ENCODE measurements at places on chromosomes 2 and 18.

- no peak for DNase-seq
Observed at GRCh38 chr18:43396266-43396665, 119.0 kb upstream of the SYT4 start.

GRCh38 chr2:222470802-222471468, 46.6 kb downstream of the SGPP2 start:
- no peak for DNase-seq

DNA sequence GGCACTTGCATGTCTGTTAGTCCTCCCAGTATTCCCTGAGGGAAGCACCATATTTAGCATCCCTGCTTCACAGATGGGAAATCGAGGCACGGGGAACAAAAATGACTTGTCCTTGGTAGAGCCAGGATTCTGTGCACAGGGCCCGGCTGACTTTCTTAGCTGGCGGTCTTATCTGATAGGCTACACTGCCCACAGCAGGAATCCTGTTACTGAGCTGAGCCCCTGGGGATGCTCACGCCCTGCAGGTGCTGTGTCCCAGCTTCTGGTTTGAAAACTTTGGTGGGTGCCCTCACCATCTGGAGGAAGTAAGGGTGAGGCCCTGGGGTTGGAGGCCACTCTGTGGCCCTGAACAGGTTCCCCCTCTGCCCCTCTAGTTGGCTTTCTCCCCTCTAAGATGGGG, 68.4 kb upstream of the MCFD2 start:
- DNase-seq = no peak

DNA sequence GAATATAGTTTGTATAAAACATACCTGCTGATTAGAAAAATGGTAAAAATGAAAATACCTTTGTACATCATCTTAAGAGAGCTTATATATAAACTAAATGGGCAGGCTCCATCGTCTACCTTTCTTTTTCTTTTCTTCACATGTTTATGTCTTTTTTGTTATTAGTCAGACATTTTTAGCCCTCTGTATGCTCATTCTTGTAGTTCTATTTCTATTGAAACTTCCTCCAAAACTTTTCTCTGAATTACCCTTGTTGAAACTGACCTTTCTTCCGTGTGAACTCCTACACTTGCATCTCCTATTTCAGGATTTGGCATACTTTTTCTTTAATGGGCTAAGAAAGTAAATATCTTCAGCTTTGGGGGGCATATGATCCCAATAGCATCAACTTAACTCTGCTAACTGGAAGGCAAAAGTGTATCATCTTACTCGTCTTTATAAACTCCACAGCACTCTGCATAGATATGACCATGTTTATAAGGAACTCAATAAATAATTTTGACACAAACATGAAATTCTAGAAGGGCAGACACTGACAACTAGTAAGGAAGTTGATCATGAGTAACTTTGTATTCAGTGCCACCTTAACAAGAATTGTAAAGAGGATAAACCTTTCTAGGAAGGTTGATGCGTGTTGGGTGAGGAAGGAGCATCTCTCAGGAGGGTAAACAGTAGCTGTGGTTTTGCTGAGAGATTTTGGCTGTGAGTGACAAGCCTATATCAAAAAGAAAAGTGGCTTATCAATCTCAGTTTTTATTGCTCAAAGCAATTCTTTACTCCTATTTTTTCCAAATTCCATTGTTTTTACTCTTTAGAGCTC, 127.6 kb downstream of the PIK3C3 start:
- no peak for DNase-seq

GRCh38 chr2:180559771-180560170, 420.6 kb upstream of the UBE2E3 start:
- no peak for DNase-seq

- DNase-seq = no peak
Observed at GRCh38 chr18:50586710-50587109, 26.8 kb downstream of the MAPK4 start.

GRCh38 chr2:27572439-27572838, 10.4 kb upstream of the ZNF512 start:
- no peak for DNase-seq

DNA sequence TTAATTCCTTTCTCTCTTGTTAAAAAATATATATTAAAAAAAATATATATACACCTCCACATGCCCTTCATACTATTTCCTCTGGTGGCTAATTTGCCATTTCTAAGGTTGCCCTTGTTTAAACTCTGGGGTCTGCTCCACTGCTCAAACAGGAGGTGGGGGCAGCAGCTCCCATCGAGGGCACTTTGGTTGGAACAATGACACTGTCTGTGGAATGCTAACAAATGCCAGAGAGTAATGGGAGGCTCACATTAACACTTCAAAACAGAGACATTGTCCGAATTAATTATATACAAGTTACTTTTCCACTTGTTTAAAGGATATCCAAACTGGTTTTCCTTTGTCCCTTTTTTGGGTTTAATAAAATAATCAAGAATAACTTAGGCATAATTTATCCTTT, 58.8 kb upstream of the CD302 start:
- no peak for DNase-seq

- peak; percentile 32 for DNase-seq
Observed at GRCh38 chr18:23689031-23689615, at the start of gene LAMA3. TSS of gene LAMA3 (plus strand) at chr18:23689453. CDS start at chr18:23689684, 231 bp downstream.

DNA sequence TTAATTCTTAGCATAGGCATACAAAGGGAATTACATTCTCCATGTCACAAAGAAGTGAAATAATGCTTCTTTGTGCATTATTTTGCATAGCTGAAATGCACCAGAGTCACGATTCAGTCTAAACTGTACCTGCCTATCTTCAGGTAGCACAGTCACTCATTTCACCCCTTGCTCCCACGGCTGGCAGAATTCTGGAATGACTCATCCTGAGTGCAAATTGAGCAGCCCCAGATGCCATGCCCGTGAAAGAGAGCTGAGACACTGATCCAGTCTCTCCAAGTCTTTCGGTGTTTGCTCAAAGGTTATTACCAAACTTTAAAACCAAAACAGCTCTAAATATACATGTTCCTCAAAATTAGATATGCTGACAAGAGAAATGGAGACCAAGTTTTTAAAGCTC, 168.3 kb upstream of the POU3F3 start:
- no peak for DNase-seq

DNA sequence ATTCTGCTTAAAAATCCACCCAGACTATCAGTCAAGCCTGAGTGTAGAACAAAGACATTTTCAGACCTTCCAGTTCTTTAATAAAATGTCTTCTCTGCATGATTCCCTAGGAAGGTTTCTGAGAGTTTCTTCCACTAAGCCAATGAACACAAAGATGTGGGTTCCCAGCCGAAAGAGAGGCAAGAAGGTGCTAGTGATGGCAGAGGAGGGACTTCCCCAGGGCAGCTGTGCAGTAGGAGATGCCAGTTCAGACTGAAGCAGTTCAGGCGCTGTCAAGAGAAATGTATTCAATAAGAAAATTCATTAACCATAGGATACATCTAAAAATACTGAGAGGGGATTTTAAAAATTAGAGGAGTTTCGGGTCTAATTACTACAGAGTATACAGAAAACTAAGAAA, 83.3 kb downstream of the RND3 start:
- no peak for DNase-seq

GRCh38 chr2:23384551-23385343, at the start of gene KLHL29:
TSS of gene KLHL29 (plus strand) at chr2:23385179. CDS start at chr2:23562197, 177,018 bp downstream.
- DNase-seq = peak; percentile 78

DNA sequence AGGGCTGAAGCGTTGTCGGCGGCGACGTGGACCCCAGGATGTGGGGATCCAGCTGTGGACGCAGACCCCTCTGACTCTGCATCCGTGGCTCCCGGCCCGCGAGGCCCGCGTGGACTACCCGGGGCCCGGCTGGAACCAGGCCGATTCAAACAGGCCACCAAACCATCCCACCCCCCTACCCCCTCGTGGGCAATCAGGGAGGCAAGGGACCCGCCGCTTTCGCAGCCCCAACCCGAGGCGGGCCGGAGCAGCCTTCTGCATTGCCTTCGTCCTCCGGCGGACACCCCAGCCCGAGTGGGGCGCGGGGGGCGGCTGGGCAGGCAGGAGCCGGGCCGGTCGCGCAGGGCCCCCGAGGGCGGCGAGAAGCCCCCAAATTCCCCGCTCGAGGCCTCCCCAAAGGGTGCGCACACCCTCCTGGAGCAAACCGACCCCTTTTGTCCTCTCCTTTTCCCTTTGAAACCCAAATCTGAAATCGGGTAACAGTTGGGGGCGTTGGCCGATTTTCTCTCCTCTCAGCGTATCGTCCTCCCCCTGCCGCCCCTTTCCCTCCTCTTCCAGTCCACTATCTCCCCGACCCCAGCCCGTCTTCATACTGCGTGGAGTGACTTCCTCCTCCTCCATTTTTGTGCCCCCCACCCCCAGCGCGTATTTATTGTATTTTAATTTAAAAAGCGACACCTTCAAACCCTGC, 7.4 kb downstream of the SP9 start:
- no peak for DNase-seq

- DNase-seq = no peak
Observed at GRCh38 chr2:108988796-108989713, at the start of gene EDAR. TSS of gene EDAR (minus strand) at chr2:108989220. CDS start at chr2:108931014, 58,206 bp downstream.

DNA sequence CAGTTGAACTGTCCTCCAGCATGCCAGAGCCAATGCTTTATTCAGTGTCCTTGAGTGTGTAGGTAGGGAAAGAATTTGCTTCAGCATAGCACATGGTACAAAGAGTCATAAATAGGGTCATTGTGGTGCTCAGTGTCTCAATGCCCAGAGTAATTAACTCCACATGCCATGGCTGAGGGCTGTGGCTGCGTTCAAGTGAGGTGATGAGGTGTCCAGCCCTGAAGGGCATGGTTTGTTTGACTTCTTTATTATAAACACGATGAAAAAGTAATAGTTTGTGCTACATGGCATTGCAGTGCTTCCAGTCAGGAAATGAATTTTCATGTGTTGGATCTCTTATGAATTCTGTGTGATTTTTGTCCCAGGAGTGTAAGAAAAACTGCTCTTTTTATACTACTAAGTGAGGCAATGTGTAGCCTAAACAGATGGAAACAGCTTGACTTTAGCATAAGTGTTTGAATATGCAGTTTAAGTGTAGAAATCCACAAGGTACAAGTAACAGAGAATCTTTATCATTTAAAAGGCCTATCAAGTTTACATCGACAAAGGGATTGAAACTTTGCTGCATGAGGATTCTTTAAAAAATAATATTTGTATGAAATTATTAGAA, 507.9 kb upstream of the CDH2 start:
- DNase-seq = peak; percentile 1

DNA sequence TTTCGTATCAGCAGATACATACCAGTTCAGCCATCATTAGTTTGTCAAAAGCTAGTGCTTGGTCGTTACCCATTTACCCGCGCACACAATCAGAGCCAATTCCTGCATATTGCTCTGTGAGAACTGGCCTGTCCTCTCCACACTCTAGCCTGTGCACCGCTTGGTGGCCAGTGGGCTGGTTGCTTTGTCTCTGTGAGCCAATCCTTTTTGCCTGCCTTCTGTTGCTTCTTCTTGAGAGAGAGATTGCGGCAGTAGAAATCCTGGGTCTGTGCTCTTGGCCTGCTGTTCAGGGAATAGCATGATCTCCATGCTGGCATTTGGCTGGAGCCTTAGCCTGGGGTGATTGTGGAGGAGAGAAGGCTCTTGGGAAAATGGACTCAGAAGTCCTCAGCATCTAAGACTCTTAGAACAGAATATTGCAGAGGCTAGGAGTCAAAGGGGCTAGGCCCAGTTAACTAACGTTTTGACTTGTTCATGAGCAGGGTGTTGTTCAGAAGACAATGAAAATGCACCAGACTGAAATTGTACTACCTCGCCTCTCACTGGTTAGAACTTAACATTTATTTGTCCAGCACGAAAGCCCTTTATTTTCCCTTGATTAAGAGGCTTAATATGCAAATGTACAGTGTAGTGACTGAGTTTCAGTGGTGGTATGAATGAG, 37.1 kb downstream of the MAP4K4 start:
- no peak for DNase-seq

DNA sequence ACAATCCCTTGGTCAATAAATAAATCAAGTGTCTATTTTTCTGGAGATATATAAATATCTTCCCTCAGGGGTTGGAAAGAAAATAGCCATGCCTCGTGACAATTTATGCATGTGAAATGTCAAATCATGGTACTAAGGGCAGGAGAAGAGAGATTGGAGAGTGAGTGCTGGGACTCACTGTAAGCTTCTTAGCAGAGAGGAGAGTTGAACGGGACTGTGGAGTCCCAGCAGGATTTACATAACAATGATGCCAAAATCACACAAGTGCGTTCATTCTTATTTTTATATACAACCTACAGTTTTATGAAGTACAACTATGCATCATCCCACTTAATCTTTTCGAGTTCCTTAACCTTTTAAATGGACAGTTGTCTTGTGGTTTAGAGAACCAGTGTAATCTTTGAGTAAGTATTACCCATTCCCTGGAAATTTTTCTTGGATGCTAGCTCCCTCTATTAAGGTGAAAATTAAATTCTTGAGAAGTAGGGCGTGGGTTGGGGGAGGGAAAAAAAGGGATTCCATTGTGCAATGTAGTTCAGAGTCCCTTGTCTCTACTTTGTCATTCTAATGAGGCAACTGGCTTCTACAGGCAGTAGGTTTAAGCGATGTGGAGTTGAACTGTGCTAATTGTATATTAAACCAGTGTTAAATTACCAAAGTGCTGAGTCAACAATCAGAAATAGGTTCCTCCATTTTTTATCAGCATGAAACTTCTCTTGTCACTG, 143.6 kb upstream of the EPHA4 start:
- no peak for DNase-seq

- DNase-seq = no peak
Observed at GRCh38 chr2:7102826-7103225, 185.6 kb downstream of the RNF144A start.

DNA sequence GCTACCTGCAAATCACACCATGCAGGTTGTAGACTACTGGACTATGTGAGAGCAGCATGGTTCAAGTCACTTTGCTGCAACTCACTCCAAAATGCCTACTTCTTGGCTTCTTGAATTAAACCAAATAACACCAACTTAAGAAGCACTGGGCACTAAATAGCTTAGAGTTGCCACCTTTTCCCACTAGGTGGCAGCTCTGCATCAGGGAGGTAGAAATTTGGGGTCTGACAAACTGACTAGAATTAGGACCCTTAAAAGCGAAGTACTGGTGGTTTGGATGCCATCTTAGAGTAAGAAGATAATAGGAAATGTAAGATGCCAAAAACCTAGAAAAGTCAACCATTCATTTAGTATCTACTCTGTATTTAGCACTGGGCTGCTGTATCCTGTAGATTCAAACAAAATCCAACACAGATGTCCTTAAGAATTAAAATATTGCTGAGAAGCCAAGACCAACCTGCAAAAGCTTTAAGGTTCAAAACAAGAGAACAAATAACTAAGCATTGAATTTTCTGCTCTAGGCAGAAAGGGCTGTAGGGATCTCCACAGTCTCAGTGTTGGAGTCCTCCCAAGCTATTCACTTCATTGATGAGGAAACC, 65.5 kb downstream of the CCBE1 start:
- DNase-seq = peak; percentile 51

- DNase-seq = no peak
Observed at GRCh38 chr2:119464981-119465380, 33.3 kb downstream of the TMEM37 start.

Data from fibroblast of skin of back (primary cell).